ENCODE measurements at places on chromosomes 12 and 14.

GRCh38 chr14:40850191-40850590, 756.5 kb upstream of the LRFN5 start:
- DNase-seq, result no peak

DNA sequence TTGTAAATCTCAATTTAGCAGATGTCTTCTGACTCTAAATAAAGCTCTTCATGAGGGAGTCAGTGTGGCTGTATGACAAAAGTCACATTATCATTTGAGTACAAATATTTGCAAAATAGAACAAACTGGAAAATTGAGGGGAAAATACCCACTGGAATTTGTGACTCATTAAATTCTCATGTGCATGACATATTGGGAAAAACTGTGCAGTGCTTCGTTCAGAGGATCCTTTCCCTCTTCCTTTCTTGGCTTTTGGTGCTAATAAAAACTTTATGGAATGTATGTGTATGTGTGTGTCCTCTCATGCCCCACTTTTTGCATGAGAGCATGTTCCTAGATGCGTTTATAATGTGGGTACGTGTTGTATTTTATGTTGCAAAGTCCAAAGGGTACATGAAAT, 267.8 kb downstream of the KTN1 start:
- DNase-seq, result no peak

DNA sequence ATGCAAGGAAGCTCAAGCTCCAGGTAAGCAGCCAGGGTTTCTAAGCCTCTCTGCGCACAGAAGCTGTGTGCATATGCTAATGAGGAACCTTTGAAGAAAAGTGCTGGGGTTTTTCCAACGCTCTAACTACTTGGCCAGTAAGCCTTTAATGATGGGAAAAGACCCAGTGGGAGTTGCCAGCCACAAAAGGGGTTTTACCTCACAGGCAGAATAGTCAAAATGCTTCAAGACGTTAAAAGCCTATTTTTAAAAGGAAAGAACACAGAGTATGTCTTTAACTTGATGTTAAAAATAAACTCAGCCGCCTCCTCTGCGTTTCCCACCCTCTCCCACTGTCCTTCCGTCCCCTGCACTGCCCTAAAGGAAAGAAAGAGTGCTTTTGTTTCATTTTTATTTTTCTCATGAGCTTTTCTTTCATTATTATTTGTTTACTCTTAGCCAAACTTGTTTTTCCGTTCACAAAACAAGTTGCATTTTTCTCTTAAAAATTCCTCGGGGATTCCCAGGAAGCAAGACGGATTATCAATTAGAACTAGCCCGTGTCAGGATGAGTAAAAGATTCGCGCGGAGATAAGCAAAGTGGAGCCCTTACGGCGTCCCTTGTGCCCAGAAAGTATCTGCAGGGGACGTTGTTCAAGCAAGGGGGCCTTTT, 209.8 kb upstream of the NUDT4 start:
- DNase-seq, result no peak

DNA sequence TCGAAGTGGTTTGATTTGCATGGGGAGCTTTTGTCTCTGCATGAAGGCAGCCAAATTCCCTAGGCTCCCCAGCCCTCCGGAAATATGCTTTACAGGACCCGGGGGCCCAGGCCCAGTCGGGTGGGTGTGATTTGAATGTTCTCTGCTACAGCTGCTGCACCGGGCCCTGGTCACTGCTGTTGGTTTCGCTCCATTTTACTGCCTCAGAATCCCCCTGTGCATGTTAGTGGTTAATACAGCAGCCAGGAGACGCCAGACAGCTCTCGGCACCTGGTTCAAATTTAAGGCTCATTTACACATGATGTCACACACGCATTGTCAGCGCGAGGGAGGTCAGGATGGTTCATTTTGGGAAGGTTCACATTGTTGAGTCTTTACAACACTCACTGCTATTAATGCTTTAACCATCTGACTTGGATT, 99.6 kb downstream of the SLC38A6 start:
- DNase-seq, result no peak

GRCh38 chr12:8816448-8817050, 5.9 kb upstream of the A2ML1 start:
- no peak for DNase-seq

- DNase-seq, result no peak
These were observed 241.4 kb downstream of the ADAMTS20 start for GRCh38 chr12:43310596-43310995.

- no peak for DNase-seq
These were observed 1.8 kb upstream of the SAMD4A start for GRCh38 chr14:54564868-54565784.

DNA sequence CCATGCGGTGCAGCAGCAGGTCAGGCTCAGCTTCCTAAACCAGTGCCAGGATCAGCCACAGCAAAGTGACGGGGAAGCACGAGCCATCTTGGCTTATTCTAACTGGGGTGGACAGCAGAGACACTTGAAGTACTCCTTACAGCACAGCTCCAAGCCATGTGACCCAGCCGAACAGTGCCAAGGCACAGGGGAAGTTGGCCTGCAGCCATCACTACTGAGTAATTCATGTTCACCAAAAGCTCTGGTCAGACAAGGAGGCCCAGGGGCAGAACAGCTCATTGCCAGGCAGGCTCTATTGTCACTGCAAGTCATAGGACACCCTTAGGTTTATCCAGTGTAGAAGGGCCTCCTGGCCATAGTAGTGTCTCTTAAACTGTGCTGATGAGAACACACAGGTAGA, 23.4 kb upstream of the SLC35F4 start:
- DNase-seq, result no peak

DNA sequence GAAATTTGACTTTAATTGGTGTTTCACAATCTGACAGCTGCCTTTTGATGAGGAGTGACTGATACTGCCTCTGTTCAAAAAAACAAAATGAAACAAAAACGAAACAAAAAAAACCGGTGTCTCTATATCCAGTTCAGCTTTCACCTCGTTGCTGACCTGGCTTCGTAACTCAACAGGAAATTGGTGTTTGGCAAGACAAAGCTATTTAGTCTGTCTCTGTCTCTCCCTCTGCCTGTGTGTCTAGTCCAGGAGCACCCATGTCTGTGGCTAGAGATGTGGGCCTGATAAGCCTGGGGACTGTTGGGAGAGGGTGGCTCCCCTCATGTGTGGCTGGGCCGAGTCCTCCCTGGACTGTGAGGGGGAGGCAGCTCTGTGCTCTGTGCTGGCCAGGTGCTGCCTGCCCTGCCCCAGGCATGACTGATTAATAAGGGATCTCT, 11.3 kb downstream of the CACNA1C start:
- no peak for DNase-seq

GRCh38 chr12:11962860-11963259, 107.9 kb upstream of the BCL2L14 start:
- no peak for DNase-seq

DNA sequence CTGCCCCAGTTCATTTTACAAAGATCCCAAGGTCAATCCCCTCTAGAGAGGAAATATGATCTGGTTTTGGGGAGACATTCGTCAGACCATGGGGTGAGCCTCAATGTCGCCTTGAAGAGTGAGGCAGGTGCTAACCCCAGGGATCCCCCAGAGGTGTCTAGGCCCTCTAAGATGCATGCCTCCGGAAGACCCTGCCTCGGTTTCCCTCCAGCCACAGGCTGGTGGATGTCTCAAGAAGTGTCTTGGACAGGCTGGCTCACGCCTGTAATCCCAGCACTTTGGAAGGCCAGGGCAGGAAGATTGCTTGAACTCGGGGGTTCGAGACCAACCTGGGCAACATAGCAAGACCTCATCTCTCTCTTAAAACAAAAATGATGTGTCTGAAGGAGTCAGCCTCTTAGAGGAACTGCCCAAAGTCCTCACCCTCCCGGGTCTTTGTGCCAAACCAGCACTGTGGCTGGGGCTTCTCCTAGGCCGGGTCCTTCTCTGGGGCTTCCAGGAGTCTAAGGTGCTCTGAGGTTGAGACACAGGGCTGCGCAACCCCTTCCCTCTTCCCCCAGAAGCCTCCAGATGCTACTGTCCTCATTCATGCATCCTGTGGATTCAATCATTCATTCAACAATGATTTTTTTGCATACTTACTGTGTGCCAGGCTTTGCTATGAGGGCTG, 24.7 kb upstream of the BEGAIN start:
- no peak for DNase-seq

- no peak for DNase-seq
These were observed 128.0 kb upstream of the DNM1L start for GRCh38 chr12:32551058-32551457.

GRCh38 chr12:80798281-80798680, 81.6 kb downstream of the MYF5 start:
- no peak for DNase-seq

- no peak for DNase-seq
These were observed 1.5 kb downstream of the UBE2N start for GRCh38 chr12:93440043-93440835.

- DNase-seq, result no peak
These were observed 58.5 kb downstream of the ARL6IP4 start for GRCh38 chr12:123038966-123039365.

- DNase-seq, result no peak
These were observed 18.7 kb upstream of the KICS2 start for GRCh38 chr12:64240781-64241180.

All from NK-92 treated with Interleukin-12 subunit alpha and Interleukin-12 subunit beta, amount 100 ng/mL, for 24 hours (cell line).